ENCODE measurements at places on chromosomes 3 and 15.

GRCh38 chr3:186386883-186387560, 25.0 kb upstream of the DGKG start:
- DNase-seq, result no peak

GRCh38 chr15:79513417-79513816, 81.3 kb downstream of the MINAR1 start:
- DNase-seq, result no peak

- DNase-seq, result no peak
Observed at GRCh38 chr3:69304396-69304795, 81.5 kb downstream of the FRMD4B start.

DNA sequence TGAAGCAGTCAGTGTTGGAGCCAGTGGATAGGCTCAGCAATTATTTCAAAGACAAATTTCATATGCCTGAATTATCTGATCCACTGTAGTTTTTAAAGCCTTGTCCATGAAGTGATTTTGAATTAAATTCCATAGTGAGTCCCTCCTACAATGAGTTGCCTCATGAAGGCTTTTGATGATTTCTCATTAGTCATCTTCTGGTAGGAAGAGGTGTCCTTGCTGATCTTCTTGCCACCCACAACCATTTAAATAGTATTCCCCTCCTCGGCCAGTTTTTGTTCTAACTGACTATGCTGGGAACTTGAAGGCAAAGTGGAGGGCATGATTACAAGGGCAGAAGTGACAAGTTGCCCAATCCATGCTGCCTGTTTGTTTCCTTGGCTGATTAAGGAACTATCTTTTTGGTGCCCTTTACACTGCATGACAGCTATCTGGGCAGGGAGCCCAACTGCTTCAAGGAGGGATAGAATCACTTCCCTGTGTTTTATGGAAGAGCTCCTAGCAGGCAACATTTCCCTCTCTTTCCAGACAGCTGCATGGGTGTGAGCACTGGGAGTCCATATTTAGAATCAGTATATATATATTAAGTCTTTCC, 617.5 kb downstream of the ZPLD1 start:
- no peak for DNase-seq

DNA sequence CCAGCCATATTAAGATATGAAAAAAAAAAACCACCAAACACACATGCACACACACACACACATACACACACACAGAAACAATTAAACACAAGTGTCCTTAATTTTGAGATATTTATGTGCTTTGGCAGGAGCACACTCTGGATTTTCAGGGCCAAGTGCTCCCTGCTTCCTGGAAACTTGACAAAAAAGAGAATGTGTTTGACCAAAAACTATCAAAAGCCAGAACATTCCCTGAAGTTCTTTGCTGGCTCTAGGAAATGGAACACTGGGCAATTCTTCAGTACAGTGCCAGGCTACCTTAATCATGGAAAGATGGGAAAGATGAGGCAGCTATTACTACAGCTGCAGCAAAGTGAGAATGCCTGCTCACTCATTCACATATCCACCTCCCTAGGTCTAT, 44.6 kb downstream of the P3H2 start:
- DNase-seq, result no peak

GRCh38 chr3:59261009-59261408, 211.2 kb upstream of the CFAP20DC start:
- DNase-seq, result no peak

DNA sequence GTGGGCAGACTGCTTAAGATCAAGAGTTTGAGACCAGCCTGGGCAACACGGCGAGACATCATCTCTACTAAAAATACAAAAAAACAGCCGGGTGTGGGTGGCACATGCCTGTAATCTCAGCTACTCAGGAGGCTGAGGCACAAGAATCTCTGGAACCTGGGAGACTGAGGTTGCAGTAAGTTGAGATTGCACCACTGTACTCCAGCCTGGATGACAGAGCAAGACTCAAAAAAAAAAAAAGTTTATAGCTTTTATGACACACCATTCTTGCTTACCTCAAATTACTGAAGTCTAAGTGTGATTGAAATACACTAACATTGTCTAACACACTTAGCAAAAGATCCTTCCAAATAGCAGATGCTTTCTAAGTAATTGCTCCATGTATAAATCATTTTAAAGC, 207.6 kb downstream of the STAG1 start:
- no peak for DNase-seq

DNA sequence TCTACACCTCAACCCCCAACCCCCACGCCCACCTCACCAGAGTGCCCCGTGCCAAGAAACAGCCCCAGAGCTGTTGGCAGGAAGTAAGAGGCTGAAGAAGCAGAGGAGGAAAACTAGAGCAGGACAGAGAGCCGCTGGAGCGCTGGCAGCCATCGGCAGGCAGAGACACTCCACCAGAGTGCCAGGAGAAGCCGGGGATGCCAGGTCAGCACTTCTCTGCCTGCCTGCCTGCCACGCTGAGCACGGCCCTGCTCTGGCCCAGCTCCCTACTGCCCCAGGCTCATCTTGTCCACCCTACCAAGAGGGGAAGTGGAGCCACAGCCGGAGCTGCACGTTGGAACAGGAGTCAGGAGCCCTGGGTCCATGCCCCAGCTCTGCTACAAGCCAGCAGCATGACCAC, 29.7 kb downstream of the CACNA2D2 start:
- DNase-seq, result no peak

GRCh38 chr3:134446800-134447199, 39.0 kb downstream of the ANAPC13 start:
- DNase-seq, result no peak

GRCh38 chr3:55189359-55189801, 261.5 kb upstream of the LRTM1 start:
- DNase-seq, result no peak

DNA sequence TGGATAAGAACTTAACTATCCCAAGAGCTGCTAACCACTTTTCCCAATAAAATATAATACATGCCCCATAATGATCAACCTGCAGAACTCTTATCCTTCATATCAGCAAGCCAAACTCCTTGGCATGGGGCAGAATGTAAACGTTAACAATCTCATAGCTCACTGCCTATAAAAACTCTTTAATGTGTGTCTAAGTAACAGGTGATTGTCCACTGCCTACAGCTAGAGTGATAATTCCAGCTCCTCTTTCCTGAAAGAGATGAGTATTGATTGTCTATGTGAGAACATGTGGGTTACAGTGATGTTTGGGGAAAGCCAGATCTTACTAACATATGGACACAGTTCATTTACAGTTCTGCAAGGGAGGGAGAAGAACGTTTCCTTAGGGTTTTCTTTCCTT, 11.3 kb upstream of the GLCE start:
- DNase-seq, result no peak

DNA sequence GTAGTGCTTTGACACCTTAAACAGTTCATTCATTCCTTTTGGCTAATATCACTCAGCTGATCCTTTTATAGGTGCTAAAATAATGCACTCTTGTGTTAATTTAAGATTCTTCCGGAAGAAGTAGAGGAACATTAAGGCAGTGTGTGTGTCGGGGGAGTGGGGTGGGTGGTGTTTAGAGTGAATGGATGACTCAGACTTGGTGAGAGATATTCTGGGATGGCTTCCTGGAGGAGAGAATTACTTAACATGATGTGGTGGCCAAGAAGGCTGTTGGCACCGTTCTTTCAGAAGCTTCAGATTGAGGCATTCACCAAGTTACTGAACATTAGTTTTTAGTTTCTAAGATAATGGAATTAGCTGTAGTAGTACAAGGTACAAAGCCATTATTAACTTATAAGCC, 125.6 kb upstream of the ROPN1 start:
- DNase-seq, result no peak

DNA sequence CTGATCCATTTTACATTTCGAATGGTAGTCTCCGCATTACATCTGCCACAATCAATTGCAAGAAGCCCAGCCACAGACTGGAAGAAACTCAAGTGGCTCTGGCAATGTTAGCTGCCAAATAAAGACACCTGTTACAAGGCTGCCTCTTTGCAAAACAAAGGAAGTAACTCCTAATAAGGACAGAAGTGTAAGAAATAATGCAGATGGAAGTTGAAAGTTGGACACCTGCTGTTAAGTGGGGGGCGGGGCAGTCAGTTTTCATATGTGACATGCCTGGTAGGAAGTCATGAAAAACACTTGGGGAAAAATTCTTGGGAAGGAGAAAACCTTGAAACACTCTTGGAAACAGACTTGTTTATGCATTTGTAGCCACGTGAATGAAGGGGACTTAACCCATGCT, 54.1 kb upstream of the ATP2C1 start:
- DNase-seq, result no peak

DNA sequence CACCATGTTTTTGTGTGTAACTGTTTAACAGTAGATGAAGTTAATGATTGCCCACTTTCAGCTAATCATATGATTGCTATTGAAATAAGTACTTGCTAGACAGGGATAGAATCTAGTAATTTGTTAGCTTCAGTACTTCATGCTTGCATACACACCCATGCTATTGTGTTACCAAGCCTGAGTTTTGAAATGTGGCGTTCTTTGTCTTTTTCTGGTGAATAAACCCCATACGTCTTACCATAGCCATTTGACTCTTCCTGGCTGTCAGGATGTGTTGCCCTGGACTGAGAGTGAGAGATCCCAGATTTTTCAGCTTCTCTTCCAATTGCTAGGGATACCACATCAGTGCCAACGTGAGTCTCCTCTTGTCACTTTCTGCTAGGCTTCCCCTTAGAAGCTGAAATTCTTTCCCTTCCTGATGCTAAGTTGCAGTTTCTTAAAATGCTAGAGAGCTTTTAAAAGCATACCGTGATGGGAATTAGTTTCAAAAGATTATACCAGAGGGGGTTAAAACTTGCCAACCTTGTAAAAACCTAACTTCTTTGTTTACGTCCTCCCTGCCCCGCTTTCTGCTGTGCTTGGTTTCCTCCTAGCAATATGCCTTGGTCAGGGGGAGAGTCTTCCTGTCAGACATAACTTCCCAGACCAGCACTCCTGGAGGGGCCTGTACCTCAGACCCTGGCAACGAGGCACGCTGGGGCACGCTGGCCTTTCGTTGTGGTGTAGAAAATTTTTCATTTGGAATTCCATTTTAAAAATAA, 62.9 kb upstream of the ULK4 start:
- no peak for DNase-seq

Measured in stimulated activated CD8-positive, alpha-beta memory T cell treated with anti-CD3 and anti-CD28 coated beads, Interleukin-15, amount 100 ng/mL, for 1 hour (primary cell).